ENCODE measurements at places on chromosomes 1 and 21.

DNA sequence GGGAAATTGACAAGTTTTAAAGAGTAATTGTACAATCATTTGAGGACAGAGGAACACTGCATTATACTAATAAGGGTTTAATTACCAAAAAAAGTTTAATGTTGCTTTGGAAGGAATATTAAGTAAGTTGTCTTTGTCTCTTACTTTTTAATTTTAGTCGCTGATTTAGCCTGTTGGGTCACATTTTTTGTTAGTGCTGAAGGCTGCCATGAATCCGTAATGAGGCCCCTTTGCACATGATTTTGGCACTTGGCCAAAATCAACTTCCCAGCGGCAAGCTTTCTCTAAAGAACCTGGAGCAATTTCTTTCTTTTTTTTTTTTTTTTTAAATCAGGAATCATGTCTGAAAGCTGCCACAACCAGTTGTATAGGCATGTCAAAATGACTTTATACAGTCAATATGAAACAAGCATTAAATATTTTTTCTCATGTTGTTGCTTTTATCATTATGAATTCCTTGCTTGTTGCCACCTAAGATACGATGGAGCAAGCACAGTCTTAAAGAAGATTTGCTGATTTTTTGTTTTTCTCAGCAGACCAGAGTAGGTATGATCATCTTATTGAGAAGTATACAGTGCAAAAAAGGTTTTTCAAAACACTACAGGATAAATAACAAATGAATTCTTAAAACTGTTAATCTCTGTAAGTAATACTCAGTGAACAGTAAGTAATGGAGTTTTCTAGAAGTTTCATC lies 690.4 kb downstream of the USP25 start:
- DNase-seq: peak; percentile 69

DNA sequence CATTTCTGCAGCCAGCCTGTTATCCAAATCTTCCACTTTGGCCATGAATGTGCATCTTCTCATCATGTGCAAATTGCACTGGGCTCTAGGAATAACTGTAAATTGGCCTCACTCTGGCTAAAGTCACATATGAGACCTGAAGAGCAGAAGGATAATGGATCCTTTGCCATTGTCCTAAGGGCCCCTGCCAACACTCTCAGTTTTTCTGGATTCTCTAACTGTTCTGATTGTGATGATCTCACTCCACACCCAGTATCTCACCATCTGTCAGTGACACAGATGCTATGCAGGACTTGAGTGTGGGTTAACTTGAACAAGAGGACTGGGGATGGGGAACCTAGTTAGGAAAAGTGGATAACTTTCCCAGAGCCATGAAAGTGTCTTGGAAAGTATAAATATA lies 8.5 kb upstream of the FYB2 start:
- no peak for DNase-seq

- peak; percentile 45 for DNase-seq
These were observed 50.8 kb downstream of the CAPN9 start for GRCh38 chr1:230797942-230798365.

DNA sequence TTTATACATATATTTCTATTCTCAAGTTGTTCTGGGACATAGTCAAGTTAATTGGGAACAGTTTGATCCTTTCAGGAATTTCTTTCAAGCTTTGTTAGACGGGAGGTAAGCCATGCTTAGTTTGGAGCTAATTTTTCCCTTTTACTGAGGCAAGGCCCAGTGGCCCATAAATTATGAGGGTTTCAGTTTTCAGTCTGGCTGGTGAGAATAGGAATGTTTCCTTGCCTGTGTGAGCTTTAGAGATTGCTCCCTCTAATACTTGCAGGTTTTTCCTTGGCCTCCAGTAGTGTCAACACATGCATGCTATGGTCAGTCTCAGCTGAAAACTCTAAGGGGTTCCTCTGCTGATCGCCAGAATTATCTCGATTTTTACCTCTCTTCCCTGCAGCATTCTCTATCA lies 14.1 kb upstream of the PHGDH start:
- DNase-seq: no peak

- no peak for DNase-seq
These were observed 74.2 kb downstream of the LRIG2 start for GRCh38 chr1:113147073-113147625.

DNA sequence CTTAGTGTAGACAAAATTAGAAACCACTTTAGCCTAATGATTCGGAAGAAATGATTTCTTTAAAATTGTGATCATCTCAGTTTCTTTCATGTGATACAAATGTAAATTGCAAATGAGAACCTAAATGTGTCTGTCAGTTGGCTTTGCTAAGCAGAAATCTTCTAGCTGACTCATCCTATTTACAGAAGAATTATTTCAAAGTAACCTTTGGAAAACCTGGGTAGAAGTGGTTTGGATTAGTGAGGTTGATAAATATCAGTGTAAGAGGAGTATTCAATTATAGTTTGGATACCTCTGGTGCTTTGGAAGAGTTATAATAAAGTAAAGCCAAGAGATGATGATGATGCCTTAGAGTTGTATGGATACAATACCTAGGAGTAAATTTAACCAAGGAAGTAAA lies 37.4 kb downstream of the CC2D1B start:
- no peak for DNase-seq

GRCh38 chr1:232786845-232787455 lies 18.3 kb upstream of the MAP10 start:
- no peak for DNase-seq

- DNase-seq: no peak
These were observed 27.9 kb downstream of the CASZ1 start for GRCh38 chr1:10768552-10768951.

- DNase-seq: no peak
These were observed 35.6 kb upstream of the C21orf91 start for GRCh38 chr21:17854745-17855144.
